ENCODE measurements at places on chromosomes 3 and 15.

- H3K4me3 ChIP-seq, result no peak overlapping the region
- H3K36me3 ChIP-seq, result no peaks in the 10 kb centered on the region
Observed at GRCh38 chr3:13581485-13582365, 32.8 kb downstream of the FBLN2 start.

GRCh38 chr3:33141006-33141405 is 27.2 kb downstream of the CRTAP start:
- H3K36me3 ChIP-seq, result peaks cover 25% of the 10 kb centered on the region
- no peak overlapping the region for H3K27ac ChIP-seq
- H3K27me3 ChIP-seq, result no peaks in the 10 kb centered on the region
- H3K4me1 ChIP-seq, result no peaks in the 10 kb centered on the region
- DNase-seq, result no peak

DNA sequence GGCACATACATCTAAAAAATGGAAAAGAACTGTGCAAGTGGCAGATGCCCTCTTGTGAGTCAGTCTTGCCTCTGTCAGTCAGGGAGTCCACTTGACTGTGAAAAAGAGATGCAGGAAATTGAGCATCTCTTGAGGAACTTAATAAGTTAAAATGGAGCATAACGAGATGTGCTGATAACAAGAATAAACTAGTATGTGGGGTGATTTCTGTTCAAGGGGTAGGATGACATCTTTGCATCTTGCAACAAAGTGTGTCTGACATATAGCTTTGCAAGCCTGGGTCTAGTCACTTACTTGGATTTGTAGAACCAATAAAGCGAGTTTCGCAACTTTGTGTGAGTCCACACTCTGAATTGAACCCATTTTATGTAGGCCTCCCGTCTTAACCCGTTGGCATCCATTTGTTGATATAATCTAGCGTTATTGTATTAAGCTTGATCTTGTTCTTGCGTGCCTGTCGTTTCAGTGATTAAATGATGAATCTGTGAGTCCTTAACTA is 2.2 kb downstream of the USP3 start:
- H3K4me3 ChIP-seq, result peak overlapping the region; percentile 96
- peaks cover 85% of the 10 kb centered on the region for H3K4me1 ChIP-seq
- no peak for DNase-seq

GRCh38 chr15:66156310-66156975 is 97.1 kb downstream of the MEGF11 start:
- DNase-seq, result no peak
- H3K4me3 ChIP-seq, result no peak overlapping the region
- H3K27ac ChIP-seq, result no peak overlapping the region
- H3K27me3 ChIP-seq, result no peaks in the 10 kb centered on the region
- H3K4me1 ChIP-seq, result no peaks in the 10 kb centered on the region

DNA sequence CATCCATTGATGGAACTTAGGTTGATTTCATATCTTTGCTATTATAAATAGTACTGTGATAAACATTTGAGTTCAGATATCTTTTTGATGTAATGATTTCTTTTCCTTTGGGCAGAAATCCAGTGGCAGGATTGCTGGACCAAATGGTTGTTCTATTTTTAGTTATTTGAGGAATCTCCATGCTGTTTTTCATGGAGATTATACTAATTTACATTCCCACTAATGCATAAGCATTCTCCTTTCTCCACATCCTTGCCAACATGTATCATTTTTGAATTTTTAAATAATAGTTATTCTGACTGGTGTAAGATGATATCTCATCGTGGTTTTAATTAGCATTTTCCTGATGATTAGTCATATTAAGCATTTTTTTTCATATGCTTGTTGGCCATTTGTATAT is 144.0 kb upstream of the SUCLG2 start:
- H3K36me3 ChIP-seq, result no peaks in the 10 kb centered on the region
- H3K27ac ChIP-seq, result no peak overlapping the region
- H3K4me1 ChIP-seq, result no peaks in the 10 kb centered on the region
- H3K4me3 ChIP-seq, result no peak overlapping the region

GRCh38 chr3:102536456-102536855 is 101.6 kb downstream of the ZPLD1 start:
- no peak for DNase-seq
- no peaks in the 10 kb centered on the region for H3K4me1 ChIP-seq
- no peak overlapping the region for H3K4me3 ChIP-seq
- H3K36me3 ChIP-seq, result no peaks in the 10 kb centered on the region

- no peaks in the 10 kb centered on the region for H3K27me3 ChIP-seq
- no peak overlapping the region for H3K4me3 ChIP-seq
- DNase-seq, result no peak
- no peak overlapping the region for H3K27ac ChIP-seq
- H3K4me1 ChIP-seq, result no peaks in the 10 kb centered on the region
- H3K36me3 ChIP-seq, result no peaks in the 10 kb centered on the region
Observed at GRCh38 chr3:133330065-133330464, 69.8 kb upstream of the BFSP2 start.

DNA sequence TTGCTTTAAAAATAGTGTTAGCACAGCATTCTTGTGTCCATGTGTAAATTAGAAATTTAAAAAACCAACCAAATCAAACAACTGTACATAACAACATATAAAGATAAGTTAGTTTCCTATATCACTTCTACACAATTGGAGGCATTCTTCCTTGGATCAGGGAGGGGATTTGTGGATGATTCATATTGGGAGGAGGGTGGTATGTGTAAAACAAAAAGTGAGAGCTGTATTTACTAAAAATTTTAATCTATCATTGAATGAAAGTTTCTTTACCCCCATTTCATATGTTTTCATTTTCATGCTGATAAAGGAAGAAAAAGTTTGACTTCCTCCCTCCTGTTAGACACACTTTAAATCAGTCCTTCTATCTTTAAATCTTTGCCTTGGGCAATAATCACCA is 325.0 kb downstream of the SATB1 start:
- H3K4me1 ChIP-seq, result no peaks in the 10 kb centered on the region
- H3K27ac ChIP-seq, result no peak overlapping the region
- H3K36me3 ChIP-seq, result no peaks in the 10 kb centered on the region
- no peaks in the 10 kb centered on the region for H3K27me3 ChIP-seq
- no peak overlapping the region for H3K4me3 ChIP-seq
- DNase-seq, result no peak

DNA sequence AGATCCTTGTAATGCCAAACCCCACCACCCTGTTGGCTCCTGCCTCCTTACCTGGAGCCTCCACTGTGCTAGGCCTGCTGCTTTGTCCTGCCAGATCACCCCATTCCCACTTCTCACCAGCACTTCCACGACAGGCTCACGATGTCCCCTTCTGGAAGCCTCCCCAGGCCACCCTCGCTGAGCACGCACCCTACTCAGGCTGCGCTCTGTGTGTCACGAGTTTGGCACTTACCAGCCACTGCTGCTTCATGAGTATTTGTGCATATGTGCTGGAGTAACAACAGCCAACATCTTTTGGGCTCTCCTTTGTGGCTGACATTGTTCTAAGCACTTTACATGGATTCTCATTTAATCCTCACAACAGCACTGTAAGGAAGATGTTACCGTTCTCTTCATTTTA is 58.1 kb downstream of the PDIA5 start:
- H3K27ac ChIP-seq, result no peak overlapping the region
- no peaks in the 10 kb centered on the region for H3K4me1 ChIP-seq
- no peaks in the 10 kb centered on the region for H3K27me3 ChIP-seq

GRCh38 chr15:67571648-67572415 is 29.3 kb downstream of the MAP2K5 start:
- no peak overlapping the region for H3K27ac ChIP-seq
- H3K27me3 ChIP-seq, result no peaks in the 10 kb centered on the region
- peaks cover 9% of the 10 kb centered on the region for H3K36me3 ChIP-seq

DNA sequence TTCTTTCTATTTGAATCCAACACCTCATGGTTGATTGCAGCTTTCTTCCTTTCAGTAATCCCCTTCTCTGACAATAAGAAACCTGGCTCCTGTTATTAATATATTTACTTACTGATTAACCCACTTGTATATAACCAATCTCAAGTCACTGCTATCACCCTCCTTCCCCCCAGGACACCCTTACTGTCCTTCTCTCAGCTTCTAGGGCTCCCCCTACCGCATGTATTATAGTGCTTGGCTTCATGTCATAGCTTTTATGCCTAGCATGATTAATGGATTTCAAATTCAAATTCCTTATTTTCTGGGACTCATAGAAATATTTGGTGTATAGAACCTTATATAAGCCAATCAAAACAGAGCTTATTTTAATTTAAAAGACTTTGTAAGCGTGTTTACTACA is 75.7 kb upstream of the BNIP2 start:
- H3K27me3 ChIP-seq, result peaks cover 11% of the 10 kb centered on the region
- H3K36me3 ChIP-seq, result no peaks in the 10 kb centered on the region
- no peak overlapping the region for H3K27ac ChIP-seq
- H3K4me3 ChIP-seq, result no peak overlapping the region
- no peak for DNase-seq
- H3K4me1 ChIP-seq, result peaks cover 5% of the 10 kb centered on the region

DNA sequence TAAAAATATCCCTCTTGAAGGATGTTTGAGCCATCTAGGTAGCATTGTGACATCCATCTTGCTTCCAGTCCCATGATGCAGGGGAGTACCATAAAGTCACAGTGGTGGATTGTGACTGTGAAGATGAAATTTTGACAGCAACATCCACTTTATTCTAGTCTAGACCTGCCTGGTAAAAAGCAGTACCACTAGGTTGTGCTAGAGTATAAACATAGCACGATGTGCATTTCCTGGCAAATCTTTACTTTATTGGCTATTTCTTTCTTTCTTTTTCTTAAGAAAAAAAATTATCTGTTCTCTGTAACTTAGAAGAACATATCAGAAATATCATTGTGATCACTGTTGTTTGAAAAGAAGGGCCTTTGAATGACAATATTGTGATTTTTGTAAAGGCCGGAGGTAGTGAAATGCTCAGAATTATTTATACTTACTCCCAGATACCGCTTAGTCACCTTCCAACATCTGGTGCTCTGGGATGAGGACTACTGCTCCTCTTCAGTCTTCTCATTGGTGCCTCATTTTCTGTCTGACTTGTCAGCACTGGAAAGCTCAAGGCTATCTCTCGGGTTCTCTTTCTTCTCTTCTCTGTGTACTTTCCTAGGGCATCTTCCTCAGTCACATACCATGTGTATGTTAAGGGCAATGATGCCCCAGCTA is 35.6 kb downstream of the AGBL1 start:
- no peaks in the 10 kb centered on the region for H3K4me1 ChIP-seq
- H3K27me3 ChIP-seq, result peaks cover 2% of the 10 kb centered on the region
- no peak overlapping the region for H3K27ac ChIP-seq
- DNase-seq, result no peak
- H3K36me3 ChIP-seq, result no peaks in the 10 kb centered on the region

DNA sequence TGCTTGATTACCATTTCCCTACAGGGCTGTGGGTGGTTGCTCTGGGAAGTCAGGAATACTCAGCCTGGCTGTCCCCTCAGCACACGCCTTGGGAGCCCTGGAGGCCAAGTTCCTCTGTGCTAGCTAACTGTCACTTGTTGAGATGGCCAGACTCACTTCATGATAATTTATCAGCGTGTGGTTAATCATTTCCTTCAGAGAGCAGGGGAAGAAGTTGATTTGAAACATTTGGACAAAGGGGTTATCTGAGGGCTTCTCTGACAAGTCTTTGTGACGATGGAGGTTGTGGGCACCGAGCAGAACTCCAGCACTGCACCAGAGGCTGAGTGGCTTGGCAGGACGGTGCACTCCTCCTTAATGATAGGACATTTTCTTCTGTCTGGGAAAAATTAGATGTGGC is 61.9 kb downstream of the WHAMM start:
- H3K27me3 ChIP-seq, result no peaks in the 10 kb centered on the region
- no peak overlapping the region for H3K4me3 ChIP-seq
- H3K36me3 ChIP-seq, result no peaks in the 10 kb centered on the region
- no peak for DNase-seq

GRCh38 chr15:62803856-62804400 is 238.6 kb upstream of the TPM1 start:
- DNase-seq, result no peak
- H3K27ac ChIP-seq, result no peak overlapping the region
- H3K4me3 ChIP-seq, result no peak overlapping the region
- no peaks in the 10 kb centered on the region for H3K27me3 ChIP-seq

DNA sequence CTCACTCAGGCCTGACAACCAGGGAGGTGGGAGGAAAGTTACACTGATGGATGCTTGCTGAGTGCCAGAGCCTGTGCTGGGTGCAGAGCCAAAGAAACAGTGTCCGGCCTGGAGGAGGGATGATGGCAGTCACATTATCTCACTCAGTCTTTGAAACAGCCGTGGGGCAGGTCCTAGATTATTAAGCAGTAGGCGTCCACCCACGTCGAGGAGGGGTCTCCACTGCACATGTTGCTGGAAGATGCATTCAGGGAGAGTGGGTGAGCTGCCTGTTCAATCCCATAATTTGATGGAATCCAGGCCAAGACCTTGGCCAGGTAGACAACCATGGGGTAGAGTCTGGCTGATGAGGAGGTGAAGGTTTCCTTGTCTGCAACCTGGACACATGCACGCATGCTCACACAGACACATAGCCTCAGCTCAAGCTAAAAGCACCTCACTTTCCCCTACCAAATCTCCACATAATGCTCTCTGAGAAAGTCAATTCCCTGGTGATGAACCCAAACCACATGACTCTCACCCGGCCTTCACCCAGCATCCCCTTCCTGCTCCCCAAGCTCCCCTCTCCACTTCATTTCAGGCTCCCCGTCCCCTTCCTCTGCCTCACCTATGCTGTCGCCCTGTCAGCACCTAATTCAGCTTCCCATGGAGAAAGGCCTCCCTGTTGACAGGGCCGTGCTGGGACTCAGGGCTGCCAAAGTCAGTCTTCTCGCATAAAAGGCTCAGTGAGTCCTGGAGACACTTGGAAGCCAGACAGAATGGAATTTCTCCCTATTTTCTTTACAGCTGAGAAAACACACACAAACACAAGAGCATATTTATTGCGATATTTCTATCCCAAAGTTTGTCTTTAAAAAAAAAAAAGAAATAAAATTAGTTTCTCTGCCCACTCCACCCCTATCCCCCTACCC is 29.8 kb downstream of the ACAN start:
- no peaks in the 10 kb centered on the region for H3K36me3 ChIP-seq
- H3K27me3 ChIP-seq, result no peaks in the 10 kb centered on the region
- DNase-seq, result no peak
- no peak overlapping the region for H3K4me3 ChIP-seq
- no peak overlapping the region for H3K27ac ChIP-seq
- no peaks in the 10 kb centered on the region for H3K4me1 ChIP-seq

- H3K27me3 ChIP-seq, result no peaks in the 10 kb centered on the region
- no peak overlapping the region for H3K4me3 ChIP-seq
- DNase-seq, result no peak
- no peaks in the 10 kb centered on the region for H3K4me1 ChIP-seq
- H3K27ac ChIP-seq, result no peak overlapping the region
Observed at GRCh38 chr3:160779040-160779439, 23.0 kb downstream of the PPM1L start.

GRCh38 chr3:186258968-186259367 is 103.1 kb downstream of the DGKG start:
- no peak overlapping the region for H3K4me3 ChIP-seq
- H3K36me3 ChIP-seq, result no peaks in the 10 kb centered on the region
- peaks cover 5% of the 10 kb centered on the region for H3K4me1 ChIP-seq

GRCh38 chr3:136869282-136869681 is 7.3 kb downstream of the NCK1 start:
- DNase-seq, result no peak
- no peaks in the 10 kb centered on the region for H3K27me3 ChIP-seq
- peaks cover 37% of the 10 kb centered on the region for H3K36me3 ChIP-seq

GRCh38 chr3:112531358-112531781 is 30.4 kb downstream of the ATG3 start:
- H3K4me1 ChIP-seq, result no peaks in the 10 kb centered on the region
- no peak overlapping the region for H3K27ac ChIP-seq
- no peak overlapping the region for H3K4me3 ChIP-seq

GRCh38 chr3:151259664-151260063 is 18.7 kb downstream of the P2RY14 start:
- H3K27me3 ChIP-seq, result peaks cover 3% of the 10 kb centered on the region
- no peaks in the 10 kb centered on the region for H3K36me3 ChIP-seq
- DNase-seq, result no peak
- H3K27ac ChIP-seq, result no peak overlapping the region
